ENCODE measurements at places on chromosomes 16 and 17.

DNA sequence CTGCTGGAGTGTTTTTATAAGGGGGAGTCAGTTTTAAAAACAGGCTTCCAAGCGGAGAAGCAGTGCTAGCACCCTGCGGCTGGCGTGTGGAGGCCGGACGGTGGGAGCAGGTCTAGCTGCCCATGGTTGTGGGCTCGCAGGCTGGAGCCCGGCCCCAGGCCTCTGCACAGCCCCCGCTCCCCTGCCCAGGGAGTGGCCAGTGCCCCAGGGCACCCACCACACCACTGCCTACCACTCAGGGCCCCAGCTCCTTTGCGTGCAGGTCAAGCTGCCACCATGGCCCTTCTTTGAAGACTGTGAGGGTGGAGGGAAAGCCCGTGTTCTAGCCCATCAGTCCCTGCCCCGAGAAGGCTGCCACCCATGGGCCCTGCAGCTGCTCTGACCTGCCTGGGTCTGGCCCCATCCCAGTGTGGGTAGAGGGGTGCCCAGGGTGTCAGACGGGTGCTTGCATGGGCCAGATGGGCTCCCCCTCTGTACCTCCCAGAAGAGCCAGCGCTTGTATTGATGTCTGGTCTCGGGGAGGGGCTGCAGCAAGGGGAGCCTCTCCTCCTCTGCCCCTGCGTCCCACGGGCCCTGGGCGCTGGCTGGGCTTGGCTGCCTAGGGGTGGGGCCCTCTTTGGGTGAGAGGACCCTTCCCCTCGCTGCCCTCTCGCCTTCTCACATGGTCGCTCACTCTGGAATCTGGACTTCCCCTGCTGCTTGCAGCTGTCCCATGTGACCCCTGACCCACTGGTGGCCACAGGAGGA is 1.5 kb upstream of the NUDT16L1 start:
- DNase-seq, result no peak

GRCh38 chr17:32794533-32795246 is 82.2 kb downstream of the MYO1D start:
- DNase-seq, result no peak

DNA sequence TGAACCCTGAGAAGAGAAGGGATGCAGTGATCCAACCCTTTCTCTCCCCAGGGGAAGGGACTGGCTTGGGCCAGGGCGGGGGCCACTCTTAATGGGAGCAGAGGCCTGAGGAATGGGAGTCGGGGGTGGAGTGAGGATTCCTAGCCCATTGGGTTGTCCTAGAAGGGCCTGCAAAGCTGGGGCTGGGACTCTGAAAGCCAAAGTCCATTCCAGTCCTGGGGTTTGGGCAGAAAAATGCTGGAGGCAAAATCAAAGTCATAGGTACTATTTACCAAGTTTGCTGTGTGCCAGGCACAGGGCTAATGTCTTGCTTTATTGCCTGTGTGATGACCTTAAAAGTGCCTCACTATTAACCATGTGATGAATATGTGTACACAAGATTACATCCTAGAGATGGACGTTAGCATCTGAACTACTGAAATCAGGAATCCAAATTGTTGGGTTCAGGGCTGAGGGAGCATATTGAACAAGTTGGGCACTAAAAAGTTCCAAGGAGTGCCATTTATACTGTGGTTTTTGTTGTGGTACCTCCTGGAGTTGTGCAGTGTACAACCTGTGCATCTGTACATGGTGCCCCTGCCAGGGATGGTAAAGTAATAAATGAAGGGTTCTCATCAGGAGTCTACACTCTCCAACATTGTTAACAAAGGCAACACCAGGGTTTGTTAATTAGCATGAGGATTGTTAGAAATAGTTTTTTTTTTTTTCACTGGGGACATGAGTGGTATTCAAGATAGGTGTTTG is 84.4 kb upstream of the NKD1 start:
- no peak for DNase-seq

DNA sequence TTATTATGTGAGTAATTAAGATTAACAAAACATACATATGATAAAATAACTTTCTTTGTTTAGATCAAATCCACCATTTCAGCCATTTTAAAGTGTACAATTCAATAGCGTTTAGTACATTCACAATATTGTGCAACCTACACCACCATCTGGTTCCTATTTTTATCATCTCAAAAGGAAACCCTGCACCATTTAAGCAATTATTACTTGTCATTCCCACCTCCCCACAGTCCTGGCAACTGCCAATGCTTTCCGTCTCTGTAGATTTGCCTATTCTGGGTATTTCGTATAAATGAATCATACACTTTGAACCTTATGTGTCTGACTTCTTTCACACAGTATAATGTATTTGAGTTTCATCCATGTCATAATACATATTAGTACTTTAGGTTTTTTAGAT is 162.5 kb upstream of the CNTNAP4 start:
- DNase-seq, result no peak

DNA sequence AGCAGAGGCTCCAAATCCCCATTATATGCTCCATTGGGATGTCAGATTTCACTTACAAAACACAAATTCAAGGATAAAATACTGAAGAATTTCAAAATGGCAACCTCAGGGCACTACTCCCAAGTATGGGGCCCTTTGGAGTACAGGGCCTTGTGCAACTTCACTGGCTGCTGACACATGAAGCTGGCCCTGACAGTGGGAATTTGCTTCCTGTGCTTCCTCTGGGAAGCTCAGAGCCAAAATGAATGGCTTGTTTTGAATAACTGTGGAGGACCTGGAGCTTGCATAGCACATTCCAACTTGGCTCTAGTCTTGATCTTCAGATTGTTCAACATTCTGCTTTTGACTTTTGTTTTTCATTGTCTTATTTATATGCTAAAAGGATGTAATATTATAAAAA is 52.3 kb upstream of the HNF1B start:
- no peak for DNase-seq

GRCh38 chr17:79915850-79916430 is 76.7 kb upstream of the CBX4 start:
- peak; percentile 13 for DNase-seq

GRCh38 chr17:29514792-29515191 is 52.0 kb downstream of the ABHD15 start:
- DNase-seq, result no peak

DNA sequence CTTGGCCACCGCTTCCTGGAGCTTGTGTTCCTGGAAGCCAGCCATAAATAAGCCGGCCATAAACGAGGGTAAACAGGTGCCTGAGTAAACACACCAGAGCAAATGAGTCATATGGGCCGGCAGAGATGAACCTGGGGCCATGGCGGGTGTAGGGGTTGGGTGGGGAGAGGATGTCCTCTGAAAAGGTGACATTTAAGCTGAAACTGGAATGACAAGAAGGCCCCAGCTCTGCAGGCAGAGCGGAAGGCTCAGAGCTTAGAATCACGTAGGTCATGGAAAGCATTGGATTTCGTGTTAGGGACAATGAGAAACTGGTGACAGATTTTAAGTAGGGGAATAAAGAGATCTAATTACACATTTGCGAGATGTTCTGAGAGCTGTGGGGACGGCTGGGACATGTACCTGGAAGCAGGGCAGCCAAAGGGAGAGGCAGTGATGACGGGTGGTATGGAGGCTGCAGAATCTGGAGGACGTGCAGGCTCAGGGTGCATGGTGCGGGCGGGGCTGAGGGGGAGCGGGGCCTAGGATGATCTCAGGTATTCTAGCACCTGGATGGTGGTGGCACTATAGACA is 8.1 kb upstream of the DNASE1 start:
- DNase-seq, result no peak

- DNase-seq, result no peak
Observed at GRCh38 chr17:52084176-52084575, 74.3 kb downstream of the CA10 start.

- DNase-seq, result no peak
Observed at GRCh38 chr16:81668243-81669097, 110.6 kb upstream of the PLCG2 start.

- no peak for DNase-seq
Observed at GRCh38 chr17:381941-382643, 29.5 kb upstream of the RPH3AL start.

GRCh38 chr17:69557339-69557738 is 142.8 kb downstream of the MAP2K6 start:
- DNase-seq, result no peak

DNA sequence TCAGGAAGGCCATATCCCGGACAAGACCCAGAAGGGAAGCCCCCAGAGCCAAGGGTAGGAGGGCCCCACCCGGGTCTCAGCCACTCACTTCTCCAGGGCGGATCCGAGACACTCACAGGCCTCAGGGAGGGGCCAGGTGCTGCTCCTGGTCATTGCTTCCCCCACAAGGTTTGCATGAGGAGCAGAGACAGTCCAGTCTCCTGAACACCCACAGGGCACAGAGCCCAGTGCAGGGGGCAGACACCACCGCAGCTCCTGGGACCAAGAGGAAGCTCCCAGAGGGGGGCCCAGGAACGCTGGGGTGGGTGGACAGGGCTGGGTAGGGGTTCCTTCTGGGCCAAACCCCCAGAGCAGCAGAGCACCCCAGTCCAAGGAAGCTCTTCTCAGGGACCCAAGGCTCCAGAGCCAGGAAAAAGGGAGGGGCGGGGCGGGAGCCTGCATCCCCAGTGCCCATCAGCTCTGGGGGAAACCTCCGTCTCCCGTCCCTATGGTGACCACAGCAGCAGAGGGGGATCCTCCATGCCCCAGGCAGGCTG is 709 bp upstream of the MRPL28 start:
- no peak for DNase-seq

- no peak for DNase-seq
Observed at GRCh38 chr17:9308069-9308468, 267.6 kb downstream of the STX8 start.

GRCh38 chr16:20938426-20938825 is 37.9 kb downstream of the LYRM1 start:
- DNase-seq, result no peak

GRCh38 chr17:78049609-78050008 is 78.9 kb downstream of the TMC6 start:
- DNase-seq, result no peak

DNA sequence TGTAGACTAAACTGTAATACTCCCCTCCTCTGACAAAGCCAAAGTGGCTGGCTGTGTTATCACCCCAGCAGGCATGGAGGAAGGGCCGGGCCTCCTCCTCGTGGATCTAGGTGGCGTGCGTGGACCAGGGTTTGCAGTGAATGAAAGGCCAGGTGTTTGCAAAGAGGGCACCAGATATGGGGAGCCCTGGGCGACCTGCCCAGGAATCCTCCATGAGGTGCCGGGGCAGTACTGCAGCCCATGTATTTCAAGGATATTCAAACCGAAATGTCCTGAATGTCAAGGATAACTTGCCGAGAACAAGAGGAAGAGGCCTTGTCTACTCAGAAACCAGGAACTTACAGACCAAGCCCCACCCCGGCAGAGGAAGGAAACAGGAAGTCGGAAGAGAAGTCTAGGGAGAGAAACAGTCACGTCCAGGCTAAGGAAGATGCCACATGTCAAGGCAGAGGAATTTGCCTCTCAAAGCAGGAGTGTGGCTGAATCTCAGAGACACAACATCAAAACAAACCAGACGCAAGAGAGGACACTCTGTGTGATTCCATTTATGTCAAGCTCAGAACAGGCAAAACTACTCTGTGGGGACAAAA is 13.7 kb upstream of the OSGIN1 start:
- DNase-seq, result no peak

DNA sequence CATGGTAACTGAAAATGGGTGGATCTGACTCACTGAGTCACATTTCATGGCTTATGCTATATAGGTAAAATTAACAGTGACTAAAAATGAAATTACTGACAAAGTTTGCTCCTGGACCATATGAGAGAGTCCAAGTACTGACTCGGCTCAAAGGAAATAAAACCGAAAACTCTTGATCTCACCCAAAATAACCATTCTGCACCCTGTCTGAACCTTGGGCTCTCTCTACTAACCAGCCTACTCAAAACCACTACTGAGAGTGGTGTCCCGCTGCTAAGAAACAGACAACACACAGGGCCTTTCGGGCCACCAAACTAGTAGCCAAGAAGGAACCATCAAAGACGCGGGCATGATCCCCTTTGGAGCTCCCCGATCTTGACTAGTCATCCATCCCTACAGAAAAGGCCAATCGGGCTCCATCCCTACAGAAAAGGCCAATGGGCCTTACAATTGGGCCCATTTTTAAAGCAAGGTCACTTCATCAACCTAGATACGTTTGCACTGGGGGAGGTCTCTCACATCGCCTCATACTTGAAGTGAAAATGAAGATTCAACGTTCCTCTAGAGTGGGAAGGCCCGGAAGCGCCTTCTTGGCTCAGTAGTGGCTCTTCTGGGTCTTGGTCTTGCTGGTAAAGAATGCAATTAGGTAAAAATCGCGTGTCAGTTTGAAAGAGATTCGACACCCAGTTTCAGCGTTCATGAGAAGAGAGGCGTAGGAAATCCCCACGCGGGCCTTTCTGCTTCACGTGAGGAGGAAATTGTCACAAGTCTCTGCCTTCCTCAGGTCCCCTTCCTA is 720 bp upstream of the ZPBP2 start:
- DNase-seq, result peak; percentile 53

- DNase-seq, result no peak
Observed at GRCh38 chr17:75288770-75289114, 491 bp downstream of the SLC25A19 start.

DNA sequence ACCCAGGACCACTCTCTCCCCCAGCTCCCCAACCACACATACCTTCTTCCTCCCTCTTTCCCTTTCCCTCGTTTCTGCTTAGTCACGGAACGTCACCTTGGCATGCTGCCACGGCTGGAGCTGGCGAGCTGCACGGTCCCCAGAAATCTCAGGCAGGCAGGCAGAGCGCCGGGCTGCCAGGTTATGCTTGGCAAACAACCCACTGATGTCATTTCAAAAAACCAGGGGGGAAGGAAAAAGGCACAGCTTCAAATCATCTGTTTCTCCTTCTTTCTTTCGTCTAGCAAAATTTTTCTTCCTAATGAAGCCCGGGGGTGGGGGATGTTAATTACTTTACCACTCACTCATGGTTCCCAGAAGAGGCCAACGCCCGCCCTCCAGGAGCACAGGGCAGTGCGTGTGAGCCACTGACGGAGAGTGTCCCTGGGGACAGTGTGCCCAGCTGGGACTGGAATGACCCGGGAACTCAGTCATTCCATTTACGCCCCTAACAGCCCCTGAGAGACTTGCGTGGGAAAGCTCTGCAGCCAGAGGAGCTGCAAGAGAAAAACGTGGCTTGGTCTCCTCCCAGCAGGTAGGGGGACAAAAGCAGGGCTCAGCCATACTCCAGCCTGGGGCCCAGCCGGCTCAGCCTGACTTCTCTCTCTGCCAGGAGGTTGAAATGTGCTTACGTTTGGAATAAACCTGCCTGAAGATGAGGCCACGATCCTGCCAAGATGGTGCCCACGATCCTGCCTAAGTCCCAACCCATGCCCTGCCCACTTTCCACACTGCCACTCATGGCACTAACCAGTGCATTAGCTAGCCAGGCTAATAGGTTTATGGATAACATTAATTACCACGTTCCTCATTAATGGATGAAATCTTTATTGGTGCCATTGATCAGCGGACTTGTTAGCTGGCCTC is 198.9 kb downstream of the ZFHX3 start:
- no peak for DNase-seq

- no peak for DNase-seq
Observed at GRCh38 chr17:77542011-77542410, 401.2 kb downstream of the SEC14L1 start.
